NCI-H524 (cell line): ENCODE measurements at places on chromosomes 12 and 14.

- no peak for DNase-seq
These were observed 105.9 kb downstream of the MED13L start for GRCh38 chr12:116171549-116171948.

DNA sequence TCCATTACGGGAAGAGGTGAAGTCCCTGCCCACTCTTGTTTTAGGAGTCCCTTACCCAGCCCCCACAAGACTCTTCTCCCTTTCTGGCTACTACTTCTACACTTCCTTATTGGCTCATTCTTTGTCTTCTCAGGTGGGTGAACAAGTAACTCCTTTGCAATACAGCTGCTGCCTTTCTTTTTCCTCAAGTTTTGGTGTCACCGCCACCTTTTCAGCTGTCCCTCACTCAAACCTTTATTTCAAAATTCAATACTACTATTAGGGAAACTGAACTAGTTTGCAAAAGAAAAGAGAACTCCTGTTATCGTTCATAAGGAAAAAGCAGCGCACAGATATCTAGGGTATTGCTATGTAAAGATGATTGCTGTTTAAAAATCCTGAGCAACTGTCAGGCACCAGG lies 6.1 kb downstream of the RSRC2 start:
- DNase-seq, result no peak

GRCh38 chr12:79563021-79563740 lies 127.6 kb downstream of the PAWR start:
- no peak for DNase-seq

GRCh38 chr12:110343114-110343513 lies 60.4 kb downstream of the ANAPC7 start:
- DNase-seq, result no peak

DNA sequence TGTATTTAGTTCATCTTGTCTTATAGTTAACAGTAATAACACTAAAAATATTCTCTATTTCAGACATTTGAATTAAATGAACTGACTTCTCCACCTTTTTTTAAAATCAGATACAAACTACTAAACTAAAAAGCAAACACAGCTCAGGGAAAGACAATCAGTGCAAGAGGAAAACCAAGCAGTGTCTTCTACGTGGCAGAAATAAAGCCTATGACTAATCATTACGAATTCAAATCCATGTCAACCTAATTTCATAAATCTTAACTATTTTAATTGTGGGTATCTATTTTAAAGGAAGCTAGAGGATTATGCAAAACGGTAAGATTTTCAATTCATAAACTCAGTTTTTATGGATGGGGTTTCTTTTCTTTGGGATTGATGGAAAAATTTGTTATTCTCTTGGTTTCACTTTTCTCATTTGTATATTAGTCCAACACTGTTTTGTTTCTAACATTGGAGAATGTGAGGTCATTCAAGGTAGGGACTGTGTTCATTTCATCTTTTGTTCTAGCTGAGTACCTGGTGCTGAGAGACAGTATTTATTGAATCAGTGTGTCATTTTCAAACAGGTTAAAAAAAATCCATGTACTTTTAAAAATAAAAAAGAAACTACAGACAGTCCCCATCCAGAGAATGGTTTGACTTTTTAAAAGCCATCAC lies 12.8 kb upstream of the PALS1 start:
- no peak for DNase-seq

- no peak for DNase-seq
These were observed 354.0 kb downstream of the ETNK1 start for GRCh38 chr12:22978962-22979361.
